ENCODE measurements at places on chromosomes 3 and 15.

- no peak for DNase-seq
Measured at GRCh38 chr15:91885714-91886270, 32.3 kb downstream of the SLCO3A1 start.

DNA sequence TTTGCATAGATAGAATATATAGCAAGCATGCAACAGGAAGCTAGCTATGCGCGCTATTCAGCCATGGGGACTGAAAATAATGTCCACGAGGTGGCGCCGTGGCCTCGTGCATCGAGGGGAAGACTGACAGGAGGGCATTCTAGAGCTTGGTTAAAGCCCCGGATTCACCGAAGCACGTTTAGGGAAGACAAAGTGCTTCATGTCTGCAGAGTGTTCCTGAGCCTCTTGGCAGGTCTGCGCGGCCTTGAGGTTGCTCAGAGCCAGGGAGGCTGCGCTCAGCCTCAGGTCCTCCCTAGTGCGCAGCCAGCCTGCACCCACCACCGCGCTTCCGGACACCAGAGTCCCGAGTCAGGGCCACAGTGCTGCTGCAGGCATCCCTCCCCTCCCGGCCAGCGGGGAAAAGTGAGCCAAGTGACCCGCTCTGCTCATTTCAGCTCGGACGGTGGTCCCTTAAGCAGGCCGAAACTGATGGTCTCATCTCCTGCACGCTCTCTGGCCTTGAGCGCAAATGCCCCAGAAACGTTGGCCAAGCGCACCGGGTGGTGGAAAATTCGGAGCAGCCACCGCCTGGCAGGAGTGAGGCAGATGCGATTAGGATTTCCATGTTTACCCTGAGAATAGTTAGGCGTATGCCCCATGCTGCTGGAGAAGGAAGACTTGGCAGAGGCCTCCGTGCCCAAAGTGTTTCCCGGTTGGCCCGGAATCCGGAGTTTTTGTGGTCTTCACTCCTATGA is 24.8 kb downstream of the GABRA5 start:
- no peak for DNase-seq

DNA sequence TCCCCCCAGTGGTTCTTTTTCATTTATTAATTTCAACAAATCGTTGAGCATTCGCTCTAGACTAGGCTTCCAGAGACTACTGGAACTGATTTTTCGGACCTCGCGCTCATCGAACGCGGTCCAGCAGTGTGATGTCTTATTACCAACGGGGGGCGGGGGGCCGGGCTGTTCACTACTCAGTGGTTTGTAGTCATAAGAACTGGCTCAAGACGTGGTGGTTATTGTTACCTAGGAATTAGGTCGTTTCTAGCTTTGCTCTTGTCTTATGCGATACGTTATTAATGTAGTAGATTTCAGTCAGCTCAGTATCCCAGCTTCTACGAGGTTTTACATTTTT is 858 bp downstream of the RBM5 start:
- no peak for DNase-seq

- no peak for DNase-seq
Measured at GRCh38 chr3:42509111-42509510, 6.7 kb downstream of the VIPR1 start.

GRCh38 chr3:126402178-126402577 is 7.5 kb downstream of the CFAP100 start:
- no peak for DNase-seq

GRCh38 chr15:22978691-22979237 is 1.4 kb downstream of the CYFIP1 start:
- no peak for DNase-seq

- no peak for DNase-seq
Measured at GRCh38 chr3:22981861-22982260, 221.3 kb upstream of the UBE2E2 start.

- no peak for DNase-seq
Measured at GRCh38 chr3:188522115-188522514, 368.2 kb downstream of the LPP start.

GRCh38 chr3:102979682-102980354 is 545.0 kb downstream of the ZPLD1 start:
- no peak for DNase-seq

- DNase-seq, result no peak
Measured at GRCh38 chr15:100335335-100335999, 6.3 kb downstream of the ADAMTS17 start.

DNA sequence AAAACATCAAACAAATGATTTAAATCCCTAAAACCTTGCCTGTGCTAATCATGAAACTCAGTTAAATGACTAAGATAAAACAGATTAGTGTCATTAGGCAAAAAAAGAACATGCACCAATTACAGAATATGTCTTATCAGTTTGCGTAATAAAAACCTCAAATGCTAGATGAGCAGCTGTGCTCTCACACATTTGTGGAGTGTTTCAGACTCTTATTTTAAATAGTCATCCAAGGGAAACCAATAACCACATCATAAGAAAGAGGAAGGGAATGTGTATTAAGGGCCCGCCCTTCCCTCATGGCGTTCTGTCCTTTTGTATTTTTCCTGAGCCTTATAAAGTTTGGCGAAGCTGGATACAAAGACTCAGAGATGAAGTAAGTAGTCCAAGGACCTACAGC is 6.6 kb downstream of the SAMMSON start:
- DNase-seq, result no peak

DNA sequence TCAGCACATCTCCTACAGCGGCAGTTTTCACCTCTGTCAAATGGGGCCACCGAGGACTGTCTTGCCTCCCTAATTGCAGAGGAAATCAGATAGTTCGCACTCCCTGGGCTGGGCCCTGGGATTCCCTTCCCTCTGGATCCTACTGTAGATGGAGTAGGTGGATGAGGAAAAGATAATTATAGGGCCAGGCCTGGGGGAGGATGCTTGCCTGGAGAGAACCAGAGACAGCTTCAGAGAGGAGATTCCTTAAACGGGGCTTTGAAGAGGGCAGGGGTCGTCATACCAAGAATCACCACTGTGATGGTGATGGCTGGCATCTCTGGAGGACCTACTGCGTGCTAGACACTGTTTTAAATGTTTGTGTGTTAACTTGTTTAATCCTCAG is 50.8 kb upstream of the SLC6A6 start:
- no peak for DNase-seq

DNA sequence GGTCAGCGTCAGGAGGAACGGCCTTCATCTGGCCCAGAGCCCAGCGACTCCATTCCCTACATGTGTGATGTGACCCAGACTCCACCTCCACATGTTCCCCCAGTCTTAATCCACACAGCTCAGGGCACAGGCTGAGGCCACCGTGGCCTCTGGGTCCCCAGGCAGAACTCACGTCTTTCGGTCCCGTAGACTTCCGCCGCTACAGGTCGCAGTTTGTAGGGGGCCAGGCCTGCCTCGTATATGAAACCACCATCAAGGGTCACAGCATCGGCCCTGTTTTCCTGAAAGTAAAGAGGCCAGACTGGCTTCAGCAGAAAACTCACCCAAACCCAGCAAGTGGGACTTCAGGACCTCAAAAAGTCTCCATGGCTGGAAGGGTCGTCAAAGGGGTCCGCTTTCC is 8.6 kb downstream of the LTF start:
- DNase-seq, result no peak

DNA sequence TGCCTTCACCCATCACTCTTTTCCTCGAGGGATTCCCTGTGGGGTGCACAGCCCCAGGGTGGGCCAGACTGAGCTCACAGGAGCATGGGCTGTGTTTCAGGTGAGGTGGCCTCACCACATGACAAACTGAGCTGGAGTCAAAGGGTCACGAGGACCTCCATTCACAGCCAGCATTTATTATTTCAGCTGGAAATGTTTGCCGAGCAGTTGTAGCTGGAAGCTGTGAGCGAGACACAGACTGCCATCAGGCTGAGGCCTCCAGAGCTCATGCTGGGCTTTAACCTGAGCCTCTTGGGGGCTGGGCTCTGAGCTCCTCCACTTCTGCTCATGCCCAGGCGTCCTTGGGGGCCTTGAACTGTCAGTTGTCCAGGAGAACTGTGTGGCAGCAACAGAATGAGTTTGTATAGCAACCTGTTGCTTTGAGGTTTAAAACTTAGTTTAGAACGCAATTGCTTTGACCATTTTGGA is 57.5 kb downstream of the FLNB start:
- DNase-seq, result no peak

GRCh38 chr15:58805095-58805494 is 34.0 kb downstream of the MINDY2 start:
- DNase-seq, result no peak

GRCh38 chr3:156483426-156483825 is 71.5 kb downstream of the SSR3 start:
- peak; percentile 53 for DNase-seq

- DNase-seq, result no peak
Measured at GRCh38 chr3:73521734-73522336, 102.9 kb downstream of the PDZRN3 start.

DNA sequence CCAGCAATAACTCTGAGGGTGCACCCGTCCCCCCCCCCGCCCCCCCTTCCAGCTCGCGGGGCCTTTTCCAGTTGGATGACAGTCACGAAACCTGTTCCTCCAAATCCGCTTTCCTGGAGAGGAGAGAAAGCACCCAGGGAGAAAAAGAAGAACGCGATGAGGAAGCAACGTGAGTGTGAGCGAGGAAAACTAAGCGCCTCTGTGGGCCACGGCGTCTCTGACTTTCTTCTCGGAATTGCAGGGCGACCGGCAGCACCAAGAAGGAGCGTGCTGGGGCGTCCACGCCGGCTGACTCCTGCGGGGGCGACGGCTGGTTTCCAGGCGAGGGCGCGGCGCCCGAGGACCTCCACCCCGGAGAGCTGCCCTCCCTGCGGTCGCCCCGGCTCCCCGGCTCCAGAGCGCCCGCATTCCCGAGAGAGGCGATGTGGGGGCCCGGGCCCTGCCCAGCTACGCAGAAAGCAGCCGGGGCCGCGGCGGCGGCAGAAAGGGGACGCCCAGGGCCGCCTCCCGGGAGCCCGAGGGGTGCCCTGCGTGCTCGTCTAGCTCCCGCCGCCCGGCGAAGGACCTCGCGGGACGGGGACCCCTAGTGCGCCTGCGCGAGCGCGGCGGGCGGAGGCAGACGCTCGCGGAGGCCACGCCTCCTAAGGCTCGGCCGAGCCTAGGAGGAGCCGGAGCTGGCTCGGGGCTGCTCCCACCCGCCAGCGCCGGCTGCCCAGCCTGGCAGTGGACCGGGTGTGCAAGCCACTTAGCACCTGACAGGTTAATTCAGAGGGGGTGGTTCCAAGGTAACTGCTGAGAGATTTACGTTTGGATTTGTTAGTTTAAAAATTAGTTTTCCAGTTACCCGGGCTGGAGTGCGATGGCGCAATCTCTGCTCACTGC is 15.3 kb upstream of the ADIPOQ start:
- peak; percentile 50 for DNase-seq

DNA sequence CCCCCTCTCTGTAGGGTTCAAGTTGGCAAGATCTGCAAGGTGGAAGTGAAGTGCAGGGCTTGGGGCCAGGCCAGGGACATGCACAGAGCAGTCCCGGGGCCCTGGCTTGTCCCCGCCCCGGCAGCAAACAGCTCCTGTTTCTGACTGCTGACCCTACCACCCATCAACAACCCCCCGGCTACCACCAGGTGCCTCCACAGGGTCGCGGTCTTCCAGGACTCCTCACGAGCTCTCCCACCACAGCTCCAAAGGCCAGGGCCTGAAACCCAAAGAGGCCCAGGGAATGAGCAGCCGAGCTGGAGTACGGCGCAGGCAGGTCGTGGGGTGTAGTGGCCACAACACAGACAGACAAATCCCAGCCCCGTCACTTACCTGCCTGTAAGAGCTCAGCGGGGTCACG is 121.3 kb upstream of the SMAD3 start:
- DNase-seq, result no peak
